Pancreas (tissue), 10 donors: ENCODE measurements at places on chromosomes 4 and X.
A peak's percentile ranks its signal among the peaks of the same experiment; 100 is the strongest.

- DNase-seq, result no peak
These were observed 48.1 kb downstream of the LUZP4 start for GRCh38 chrX:115337491-115338144.

GRCh38 chrX:53421772-53422085 lies 725 bp downstream of the SMC1A start:
- DNase-seq, result no peak

GRCh38 chrX:151510203-151510602 lies 53.3 kb upstream of the PASD1 start:
- DNase-seq, result no peak

DNA sequence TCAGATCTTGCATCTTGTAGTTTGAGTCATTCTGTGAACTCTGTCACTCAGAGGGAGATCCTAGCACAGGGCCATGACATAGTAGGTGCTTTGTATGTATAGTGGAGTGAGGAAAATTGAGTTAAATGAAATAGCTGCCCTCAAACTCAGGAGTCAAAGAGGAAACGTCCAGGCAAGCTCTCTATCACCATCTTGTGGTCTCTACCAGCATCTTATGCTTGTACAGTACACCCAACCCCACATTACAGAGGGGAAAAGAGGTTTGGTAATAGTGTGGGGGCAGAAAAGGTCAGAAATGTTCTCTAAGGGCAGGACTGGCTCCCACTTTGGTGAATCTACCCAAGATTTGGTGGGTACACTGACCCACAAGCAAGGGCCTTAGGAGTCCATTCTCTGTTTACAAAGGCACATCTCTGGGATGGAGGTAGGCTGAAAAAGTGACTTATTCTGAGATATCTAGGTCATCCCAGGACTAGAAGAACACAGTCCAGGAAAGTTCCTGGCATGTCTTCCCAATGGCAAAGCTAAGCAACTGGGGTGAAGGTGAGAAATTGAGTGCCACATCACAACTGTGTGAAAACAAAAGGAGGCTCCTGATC lies 131.8 kb downstream of the OR13H1 start:
- DNase-seq, result no peak

GRCh38 chr4:22187203-22187820 lies 238.7 kb upstream of the KCNIP4 start:
- no peak for DNase-seq

DNA sequence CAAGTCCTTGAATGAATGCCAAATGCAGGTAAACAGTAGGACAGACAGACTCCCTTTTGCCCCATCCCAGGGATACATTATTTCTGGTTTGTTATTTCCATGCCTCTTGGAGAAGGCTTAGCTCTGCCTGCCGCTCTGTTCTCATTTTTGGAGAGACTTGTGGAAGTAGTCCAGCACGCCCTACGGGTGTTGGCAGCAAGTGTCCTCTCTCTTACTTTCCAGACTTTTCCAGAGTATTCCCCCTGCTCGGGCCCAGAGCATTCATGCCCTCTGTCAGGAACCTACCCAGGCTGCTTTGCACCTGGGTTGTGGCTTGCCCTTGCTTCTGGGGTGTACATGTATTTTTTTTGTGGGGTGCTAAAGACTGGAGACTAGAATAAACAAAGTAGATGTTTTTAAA lies 15.3 kb downstream of the SLC34A2 start:
- DNase-seq, result no peak

DNA sequence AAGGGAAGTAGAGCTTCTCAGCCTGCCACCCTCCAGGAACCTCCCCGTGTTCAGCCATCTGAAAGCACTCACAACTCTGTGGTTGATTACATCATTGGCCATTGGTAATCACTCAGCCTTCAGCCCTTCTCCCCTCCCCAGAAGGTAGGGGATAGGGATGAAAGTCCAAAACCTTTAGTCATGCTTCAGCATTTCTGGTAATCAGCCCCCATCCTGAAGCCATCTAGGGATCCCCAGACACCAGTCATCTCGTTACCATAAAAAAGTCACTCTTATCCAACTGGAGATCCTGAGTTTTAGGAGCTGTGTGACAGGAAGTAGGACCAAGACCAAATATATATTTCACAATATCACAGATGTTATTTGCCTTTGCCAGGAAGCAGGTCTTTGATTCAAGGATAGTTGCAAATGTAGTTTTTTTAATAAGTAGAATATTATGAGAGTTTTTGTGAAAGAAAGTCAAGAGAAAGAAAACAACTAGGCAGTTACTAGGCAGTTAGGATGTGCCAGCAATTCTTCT lies 364.6 kb upstream of the NOCT start:
- DNase-seq, result no peak

DNA sequence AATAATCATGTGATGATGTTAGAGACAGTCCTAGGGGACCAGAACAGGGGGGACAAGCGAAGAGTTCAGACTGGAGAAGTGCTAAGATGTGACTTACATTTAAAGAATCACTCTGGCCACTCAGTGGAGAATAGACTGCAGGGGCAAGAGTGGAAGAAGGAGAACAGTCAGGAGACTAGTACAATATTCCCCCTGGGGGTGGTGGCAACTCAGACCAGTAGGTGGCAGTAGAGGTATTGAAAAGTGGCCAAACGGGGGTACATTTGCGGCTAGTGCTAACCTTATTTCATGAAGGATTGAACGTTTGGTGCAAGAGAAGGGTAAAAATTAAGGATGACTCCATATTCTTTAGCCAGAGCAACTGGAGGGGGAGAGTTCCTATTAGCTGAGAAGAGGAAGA lies 2.7 kb upstream of the BMX start:
- no peak for DNase-seq

DNA sequence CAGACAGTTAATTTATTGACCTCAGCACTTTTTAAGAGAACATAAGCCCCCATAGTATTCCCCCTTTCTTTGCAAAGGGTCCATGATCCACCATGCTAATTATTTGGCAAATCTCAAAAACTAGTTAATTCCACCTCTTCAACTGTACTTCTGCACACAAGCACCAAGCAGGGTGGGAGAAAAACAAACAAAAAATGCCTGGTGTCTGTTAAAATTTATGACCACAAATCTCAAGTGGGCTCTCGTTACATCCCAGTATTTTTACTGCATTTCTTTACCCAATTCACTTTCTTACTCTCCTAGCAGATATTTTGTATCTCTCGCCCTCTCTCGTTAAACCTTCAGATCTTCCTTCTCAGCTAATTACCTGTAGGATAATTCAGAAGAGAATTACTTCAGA lies 6.1 kb downstream of the ARSJ start:
- no peak for DNase-seq

DNA sequence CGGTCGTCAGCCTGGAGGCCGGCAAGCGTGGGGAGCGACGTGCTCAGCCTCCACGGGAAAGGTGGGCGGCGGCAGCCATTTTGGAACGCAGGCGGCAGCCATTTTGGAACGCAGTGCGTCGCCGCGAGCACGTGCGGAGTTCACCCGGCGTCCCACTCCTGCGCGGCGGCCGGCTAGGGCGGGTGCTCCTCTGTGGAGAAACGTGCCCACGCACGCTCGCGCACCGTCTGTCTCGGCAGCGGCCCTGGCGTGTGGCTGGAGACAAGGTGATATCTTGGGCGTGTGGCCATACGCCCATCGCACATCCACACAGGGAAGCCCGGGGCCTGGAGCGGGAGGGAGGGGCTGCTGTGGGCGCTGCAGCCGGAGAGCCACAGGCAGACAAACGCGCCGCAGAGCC lies 21.1 kb downstream of the CPLX1 start:
- no peak for DNase-seq

DNA sequence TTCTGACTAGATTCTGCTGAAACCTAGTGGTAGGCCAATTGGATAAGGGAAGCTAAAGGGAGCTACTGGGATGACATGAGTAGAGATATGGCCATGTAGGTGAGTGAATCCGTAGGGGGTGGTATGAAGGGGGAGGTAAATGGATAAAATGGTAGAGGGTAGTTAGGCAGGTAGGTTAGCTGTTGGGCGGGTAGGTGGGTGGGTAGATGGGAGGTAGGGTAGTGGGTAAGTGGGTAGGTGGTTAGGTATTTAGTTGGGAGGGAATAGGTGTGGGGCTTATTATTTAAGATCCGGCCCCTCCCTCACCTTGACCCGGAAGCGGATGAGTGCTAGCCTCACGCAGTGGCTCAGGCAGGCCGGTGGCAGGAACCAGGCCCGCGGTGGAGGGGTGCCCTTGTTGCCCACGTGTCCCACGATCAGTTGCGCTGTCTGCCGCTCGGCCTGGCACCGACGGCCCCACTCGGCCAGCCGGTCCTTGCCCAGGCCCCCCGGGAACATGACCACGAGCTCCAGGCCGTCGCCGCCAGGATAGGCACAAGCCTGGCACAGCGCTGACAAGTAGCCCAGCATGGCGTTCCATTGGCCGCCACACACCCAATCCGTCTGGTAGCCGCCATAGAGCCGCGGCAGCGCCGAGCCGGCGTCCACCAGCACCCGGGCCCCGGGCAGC lies 725 bp downstream of the FAM120C start:
- peak; percentile 63 for DNase-seq

- DNase-seq, result no peak
These were observed 57.4 kb downstream of the NSD2 start for GRCh38 chr4:1928356-1929239.

DNA sequence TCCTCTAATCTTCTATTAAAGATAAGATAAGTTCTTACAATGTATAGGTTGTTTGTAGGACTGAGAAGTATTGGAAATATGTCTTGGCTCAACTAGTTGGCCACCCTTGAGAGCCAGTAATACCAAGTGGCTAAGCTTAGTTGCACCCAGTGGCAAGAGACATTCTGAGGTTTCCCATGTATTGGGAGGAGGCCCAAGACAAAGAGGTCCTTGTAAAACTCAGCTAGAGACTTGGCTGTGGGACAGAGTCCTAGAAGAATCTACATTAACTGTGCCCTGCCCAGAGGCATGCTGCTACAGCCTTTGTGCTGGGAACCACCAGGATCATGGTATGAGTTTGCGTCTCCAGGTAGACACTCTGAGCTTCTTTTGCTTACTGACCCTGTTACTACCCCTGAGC lies 41.9 kb upstream of the SLC4A4 start:
- no peak for DNase-seq

- no peak for DNase-seq
These were observed 45.7 kb upstream of the SLC10A7 start for GRCh38 chr4:146567396-146567795.

DNA sequence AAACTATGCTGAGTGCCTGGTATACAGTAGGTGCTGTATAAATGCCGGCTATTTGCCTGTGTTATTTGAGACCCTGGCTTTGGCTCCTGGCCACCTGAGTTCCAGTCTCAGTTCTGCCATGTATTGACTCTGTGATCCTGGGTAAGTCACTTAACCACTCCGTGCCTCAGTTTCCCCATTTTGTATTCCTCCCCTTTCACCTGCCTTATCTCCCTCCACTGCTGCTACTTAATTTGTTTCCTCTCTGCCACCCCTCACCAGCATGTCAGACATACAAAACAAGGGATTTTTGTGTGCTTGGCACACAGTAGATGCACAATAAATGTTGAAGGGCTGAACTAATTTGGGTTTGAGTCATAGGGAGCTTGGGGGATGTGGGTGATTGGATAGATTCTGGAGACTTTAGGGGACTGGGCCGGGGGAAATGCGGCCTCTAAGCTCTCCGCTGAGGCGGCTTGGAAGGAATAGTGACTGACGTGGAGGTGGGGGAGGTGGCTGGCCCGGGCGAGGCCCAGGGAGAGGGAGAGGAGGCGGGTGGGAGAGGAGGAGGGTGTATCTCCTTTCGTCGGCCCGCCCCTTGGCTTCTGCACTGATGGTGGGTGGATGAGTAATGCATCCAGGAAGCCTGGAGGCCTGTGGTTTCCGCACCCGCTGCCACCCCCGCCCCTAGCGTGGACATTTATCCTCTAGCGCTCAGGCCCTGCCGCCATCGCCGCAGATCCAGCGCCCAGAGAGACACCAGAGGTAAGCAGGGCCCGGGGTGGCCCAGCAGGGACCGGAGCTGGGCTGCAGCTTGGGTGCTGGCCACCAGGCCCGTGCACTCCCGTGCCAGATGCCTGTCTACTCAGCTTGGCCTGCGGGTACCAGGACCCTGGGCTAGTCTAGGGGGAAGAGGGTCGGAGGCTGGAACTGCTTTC lies at the start of gene TIMP1:
TIMP1 (plus strand) TSS at position 706 of the 917 bp plus-strand sequence. CDS start 980 bp downstream, outside the sequence.
- peak; percentile 75 for DNase-seq

DNA sequence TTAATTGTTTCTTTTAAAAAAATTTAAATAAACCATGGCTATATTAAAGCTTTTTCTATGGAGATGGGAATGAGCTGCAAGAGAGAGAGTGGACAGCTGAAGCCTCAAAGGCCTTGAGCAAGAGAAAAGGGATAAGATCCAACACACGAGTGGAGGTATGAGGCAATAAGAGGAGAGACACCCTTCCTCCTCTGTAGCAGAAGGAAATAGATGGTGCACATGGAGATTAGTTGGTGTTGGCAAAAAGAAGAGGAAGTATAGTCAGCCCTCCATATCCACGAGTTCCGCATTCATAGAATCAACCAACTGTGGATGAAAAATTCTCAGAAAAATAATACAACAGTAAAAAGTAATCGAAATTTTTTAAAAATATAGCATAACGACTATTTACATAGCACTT lies 3.2 kb downstream of the CXorf38 start:
- DNase-seq, result no peak

DNA sequence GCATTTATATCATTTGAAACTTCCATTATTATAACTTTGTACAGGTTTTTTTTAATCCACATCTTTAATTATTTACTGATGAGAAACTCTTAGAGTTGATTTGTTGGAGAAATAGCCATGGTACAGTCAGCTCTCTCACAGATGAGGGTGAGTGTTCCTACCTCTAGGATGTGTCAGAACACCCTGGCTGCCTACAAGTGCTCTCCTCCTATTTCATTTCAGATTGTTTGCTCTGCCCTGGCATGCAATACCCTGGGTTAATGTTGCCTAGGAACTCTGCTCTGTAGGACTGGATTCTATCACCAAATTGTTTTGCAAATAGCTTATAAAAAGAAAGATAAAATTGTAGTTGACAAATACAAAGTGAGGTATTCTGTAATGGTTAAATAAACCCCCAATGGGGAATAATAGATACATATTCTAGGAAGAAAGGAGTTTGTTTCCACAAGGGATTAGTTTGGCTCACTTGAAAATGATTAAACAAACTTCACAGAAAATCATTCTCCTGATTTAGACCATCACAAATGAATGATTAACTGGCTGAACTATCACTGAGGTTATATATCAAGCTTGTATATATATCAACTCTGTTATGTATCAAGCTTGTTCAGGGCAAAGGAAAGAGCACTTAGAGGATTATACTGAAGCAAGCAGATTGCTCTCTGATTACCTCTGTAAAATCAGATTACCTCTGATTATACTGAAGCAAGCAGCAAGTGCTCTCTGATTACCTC lies 150.0 kb downstream of the PDE5A start:
- no peak for DNase-seq

DNA sequence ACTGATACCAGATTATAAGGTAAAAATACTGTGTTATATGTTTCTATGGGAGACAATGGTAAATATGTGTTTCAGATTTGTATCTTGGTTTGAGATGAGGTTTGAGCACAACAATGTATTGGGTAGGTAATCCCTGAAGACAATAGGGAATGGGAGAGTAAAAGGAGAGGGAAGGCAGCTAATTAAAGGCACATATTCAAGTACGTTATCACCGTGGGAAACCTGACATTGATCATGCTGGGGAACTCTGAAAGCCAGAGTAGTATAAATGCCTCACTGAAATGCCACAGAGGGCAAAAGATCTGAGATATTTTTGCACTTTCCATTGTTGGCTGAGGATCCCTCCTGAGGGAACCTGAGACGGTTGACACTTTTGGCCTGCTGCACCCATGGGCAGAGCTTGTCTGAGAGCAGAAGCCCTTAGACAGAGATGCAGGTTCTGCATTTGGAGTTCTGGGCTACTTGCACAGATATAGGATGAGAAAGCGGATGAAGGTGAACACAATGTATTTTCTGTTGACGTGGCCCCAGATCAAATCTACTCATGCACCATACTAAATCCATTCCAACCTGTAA lies 506.7 kb downstream of the PCDH18 start:
- DNase-seq, result no peak
